ENCODE measurements at places on chromosomes 5 and 9.

GRCh38 chr9:84481231-84481630 is 140.7 kb upstream of the SLC28A3 start:
- DNase-seq = no peak

- DNase-seq = no peak
Observed at GRCh38 chr5:25488119-25488518, 843.3 kb upstream of the CDH10 start.

DNA sequence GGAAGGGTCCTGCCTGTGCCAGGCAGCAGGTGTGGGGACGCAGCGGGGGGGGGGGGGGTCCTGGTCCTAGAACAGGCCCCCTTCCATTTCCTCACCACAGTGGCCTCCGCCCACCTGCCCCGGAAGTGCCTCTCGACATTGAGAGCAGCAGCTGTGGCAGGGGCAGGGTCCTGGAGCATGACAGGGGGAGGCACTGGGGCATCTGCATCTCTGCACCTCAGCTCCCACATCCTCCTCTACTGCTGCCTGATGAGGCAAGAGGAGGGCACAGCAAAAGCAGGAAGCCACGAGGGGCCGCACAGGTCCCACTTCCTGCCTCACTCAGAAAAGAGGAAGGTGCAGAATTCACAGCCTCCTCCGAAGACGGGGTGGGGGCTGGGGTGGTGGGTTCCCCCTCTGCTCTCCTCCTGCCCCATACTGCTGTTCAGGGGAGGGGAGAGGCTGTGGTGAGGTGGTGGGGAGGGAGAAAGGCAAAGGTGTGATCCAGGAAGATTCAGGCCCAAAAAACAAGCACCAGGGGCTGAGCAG is 14.8 kb downstream of the AKNA start:
- peak; percentile 100 for DNase-seq

- no peak for DNase-seq
Observed at GRCh38 chr5:116685931-116686330, 111.3 kb upstream of the SEMA6A start.

DNA sequence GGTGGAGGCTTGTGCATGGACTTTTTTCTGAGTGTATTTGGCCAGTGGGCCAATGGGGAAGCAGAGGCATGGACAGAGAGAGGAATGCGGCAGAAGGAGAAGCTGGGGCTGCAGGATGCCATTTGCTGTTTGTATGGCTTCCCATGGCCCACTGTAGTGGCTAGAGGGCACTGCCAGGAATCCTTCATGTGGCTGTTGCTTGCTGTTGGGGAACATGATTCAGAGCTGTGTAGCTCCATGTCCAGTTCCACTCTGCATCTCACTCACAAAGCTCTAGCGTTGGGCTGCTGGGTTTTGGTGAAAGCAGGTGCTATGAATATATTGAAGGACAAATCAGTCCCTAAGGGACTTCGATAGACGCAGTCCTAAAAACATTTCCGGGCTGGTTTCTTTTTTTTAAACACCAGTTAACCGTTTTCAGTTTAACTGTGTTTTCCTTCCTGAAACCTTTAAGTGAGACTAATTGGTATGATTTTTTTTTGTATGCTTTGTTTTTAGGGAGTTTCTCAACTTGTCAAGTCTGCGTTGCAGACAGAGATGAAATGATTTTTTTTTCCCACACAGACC is 51.3 kb downstream of the SLC22A5 start:
- DNase-seq = no peak

- peak; percentile 2 for DNase-seq
Observed at GRCh38 chr5:68344447-68345111, 129.0 kb downstream of the PIK3R1 start.

DNA sequence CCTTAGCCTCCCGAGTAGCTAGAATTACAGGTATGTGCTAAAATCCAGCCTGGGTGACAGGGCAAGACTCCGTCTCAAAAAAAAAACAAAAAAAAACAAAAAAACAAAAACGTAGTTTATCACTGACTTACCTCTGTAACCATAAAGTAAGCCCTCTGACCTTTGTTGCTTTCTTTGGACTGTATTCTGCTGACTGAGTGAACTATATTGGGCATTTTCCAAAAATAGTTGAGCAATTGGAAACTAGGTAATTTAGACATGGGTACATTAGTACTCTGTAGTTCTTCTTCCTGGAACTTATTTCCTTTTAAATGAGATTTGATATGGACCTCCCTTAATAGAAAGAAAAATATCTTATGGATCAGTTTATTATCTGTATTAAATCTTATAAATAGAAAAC is 66.6 kb downstream of the ANKHD1 start:
- no peak for DNase-seq

DNA sequence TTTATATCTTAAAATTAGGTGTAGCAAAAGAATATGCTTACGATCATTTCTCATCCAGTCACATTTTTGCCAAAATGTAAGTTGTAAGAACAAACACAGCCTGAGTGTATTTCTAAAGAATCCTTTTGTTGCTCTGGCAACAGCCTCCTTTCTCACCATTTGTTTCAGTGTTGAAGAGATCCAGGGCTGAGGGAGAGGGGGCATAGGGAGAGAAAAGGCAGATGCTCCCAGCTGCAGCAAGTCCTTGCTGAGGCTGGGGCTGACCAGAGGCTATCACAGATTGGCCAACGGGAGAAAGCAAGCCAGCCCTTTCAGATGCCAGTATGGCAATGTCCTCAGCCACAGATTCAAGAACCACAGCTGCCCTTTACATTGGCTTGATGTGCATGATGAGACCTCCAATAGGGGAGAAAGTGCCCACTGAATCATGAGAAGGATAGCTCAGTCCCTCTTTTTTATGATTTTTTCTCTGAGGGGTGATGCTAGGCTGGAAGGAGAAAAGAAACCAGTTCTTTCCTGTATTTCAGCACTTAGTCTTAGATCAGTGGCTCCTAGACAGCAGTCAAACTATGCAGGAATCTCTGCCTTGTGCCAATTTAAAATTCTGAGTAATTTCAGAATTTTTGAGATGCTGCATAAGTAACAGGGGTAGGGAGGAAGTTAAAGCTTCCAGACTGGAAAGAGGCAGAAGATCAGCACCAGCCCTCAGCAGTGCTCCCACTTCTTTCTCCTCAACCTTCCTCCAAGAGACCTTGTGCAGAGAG is 142.1 kb downstream of the LHFPL2 start:
- no peak for DNase-seq

- DNase-seq = no peak
Observed at GRCh38 chr5:131637694-131638093, 2.7 kb upstream of the RAPGEF6 start.

DNA sequence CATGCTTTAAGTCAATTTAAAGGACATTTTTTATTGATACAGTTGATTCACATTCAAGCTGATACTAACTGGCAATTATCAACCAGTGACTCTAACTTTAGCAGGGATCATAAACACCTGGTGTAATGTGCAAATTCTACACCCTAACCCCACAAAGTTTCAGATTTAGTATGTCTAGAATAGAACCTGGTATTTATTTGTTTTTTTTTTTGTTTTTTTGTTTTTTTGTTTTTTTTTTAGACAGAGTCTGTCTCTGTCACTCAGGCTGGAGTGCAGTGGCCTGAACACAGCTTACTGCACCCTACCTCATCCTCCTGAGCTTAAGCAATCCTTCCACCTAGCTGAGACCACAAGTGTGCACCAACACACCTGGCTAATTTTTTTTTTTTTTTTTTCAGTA is 311.2 kb upstream of the SEMA6A start:
- DNase-seq = no peak

- peak; percentile 52 for DNase-seq
Observed at GRCh38 chr9:21294904-21295538, 10.1 kb downstream of the IFNA5 start.

DNA sequence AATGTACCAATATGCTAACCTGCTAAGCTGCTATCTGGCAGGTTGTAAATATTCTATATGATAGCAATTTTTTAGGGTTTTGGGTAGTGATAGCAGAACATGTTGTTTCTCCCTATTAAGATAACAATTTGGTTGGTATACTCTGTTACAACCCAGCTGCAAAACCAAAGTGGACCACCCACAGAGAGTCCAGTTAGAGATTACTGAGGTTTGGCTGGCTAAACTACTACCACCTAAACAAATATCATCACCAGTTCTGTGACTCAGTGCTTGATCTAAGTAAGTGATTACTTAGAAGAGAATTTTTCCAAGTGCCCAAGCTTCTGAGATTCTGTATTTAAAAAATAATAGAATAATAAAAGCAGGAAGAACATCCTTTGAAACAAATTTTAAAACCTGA is 72.3 kb downstream of the XRCC4 start:
- DNase-seq = no peak

- DNase-seq = peak; percentile 0
Observed at GRCh38 chr5:138789771-138790242, 36.6 kb downstream of the CTNNA1 start.

- DNase-seq = no peak
Observed at GRCh38 chr9:138112791-138113600, 235.4 kb downstream of the CACNA1B start.

DNA sequence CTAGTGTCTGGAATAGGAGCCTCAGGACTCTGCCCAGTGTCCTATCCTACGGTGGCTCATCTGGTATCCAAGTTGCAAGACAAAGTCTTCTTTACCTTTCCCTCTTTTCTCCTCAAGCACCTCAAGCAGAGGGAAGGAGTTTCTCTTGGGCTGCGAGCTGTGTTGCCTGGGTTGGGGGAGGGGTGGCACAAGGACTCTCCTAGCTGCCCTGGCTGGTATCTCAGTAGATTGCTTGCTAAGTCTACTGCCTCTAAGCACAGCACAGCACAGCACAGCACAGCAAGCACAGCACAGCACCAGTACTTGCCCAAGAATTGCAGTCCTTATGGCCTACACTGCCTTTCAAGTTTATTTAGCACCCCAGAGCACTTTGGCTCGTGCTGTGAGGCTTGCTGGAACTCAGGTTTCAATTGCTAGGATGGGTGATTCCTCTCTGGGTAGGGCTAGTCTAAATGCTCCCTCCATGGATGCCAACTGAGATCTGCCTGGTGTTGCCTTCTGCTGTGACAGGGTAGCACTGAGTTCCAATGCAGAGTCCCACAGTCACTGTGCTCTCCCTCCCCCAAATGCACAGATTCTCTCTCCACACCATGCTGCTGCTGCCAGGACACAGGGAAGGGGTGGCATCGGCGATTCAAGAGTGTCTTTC is 213.1 kb upstream of the POU5F2 start:
- DNase-seq = no peak

DNA sequence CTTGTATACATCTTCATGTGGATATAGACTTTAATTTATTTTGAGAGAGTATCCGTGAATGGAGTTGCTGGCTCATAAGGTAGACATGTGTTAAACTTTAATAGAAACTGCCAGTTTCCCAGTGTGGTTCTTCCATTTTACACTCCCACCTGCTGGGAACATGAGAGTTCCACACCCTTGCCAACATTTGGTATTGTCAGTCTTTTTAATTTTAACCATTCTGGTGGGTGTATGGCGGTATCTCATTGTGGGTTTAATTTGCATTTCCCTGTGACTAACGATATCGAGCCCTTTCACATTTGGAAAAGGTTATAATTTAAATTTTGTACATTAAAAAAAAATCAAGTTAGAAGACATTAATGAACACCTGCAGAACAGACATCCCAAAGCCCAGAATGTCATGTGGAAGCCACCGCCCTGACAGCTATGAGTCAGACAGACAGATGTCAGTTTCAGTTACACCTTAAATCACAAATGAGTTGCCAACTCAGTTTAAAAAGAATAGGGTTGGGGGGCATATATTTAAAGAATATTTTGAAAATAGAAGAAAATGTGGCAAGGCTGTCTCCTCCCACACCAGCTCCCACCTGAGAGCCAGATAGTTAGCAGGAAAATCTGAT is 36.9 kb downstream of the ANKRD33B start:
- DNase-seq = no peak

GRCh38 chr5:62614355-62614754 is 35.7 kb downstream of the LRRC70 start:
- DNase-seq = no peak

DNA sequence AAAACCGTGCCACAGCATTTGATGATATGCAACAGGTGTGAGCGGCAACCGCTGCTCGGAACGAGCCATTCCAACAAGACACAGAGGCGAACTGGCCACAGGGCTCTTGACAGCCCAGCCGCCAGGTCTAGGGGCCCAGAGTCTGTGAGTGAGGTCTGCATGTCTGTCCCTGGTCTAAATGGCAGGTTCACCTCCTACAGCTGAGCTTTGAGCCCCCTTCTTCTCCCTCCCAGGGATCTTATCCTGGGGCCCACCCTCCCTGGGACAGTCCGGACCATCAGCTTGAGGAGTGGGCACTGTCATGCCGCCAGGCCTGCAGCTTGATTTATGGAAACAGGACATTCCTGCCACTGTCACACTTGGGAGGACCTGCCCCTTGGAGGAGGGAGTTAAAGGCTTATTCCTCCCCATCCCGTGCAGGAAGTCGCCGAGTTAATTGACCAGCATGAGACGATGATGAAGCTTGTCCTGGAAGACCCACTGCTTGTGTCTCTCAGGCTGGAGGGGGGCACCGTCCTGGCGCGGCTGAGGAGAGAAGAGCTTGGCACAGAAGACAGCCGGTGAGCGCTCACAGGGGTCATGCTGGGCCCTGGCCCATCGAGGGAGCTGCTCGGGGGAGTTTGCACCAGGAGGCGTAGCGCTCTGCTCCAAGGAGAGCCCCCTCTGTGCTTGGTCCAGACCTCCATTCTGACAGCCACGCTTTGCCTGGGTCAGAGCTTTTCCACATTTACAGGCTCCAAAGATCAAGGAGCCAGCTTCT is 35.5 kb upstream of the LRRC14B start:
- DNase-seq = no peak

DNA sequence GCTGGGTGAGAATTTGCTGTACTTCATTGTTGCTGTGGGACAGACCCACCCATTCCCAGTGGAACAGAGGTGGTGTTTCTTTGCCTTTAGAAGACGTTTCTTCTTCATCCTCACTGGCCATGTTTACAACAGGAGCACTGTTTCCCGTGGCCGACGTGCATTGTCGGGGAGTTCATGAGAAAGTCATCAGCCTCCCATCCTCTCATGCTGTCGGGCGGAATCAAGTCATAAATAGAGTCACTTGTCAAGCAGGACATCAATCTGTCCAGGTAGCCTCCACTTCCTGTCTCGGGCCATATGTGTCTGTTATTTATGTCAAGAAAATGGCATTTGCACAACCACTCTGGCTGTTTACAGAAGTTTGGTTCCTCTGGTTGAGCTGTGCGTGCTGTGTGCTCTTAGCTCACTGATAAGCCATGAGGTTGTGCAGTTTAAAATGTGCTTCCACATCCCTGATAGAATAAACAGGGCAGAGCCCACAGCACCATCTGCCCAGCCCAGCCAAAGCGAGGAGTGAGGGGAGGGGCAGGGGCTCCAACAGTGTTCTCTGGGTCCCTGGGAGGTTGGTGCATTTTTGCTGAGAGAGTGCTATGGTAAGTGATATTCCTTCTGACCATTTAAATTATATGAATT is 401.9 kb upstream of the IRX2 start:
- DNase-seq = no peak

DNA sequence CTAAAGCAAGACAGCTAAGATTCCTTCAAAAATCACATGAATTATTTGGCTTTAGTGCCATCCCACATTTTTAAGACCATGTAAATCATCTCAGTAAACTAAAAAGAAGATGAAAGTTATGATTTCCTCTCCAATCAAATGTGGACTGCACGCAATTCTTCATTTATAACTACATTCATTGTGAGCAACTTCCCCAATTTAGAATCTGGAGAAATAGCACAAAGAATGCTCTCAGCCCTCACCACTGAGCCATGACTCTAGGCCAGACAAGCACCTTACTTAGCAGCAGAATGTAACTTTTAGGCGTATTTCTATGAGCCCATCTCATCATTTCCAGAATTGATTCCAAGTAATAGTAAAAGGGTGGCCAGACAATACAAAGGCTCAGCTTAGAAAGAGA is 616.6 kb downstream of the TLE1 start:
- no peak for DNase-seq
